Esophagus squamous epithelium (tissue), 5 donors: ENCODE measurements at places on chromosomes 7 and 10.

- no peak for DNase-seq
These were observed 5.0 kb upstream of the LGI1 start for GRCh38 chr10:93752761-93753160.

DNA sequence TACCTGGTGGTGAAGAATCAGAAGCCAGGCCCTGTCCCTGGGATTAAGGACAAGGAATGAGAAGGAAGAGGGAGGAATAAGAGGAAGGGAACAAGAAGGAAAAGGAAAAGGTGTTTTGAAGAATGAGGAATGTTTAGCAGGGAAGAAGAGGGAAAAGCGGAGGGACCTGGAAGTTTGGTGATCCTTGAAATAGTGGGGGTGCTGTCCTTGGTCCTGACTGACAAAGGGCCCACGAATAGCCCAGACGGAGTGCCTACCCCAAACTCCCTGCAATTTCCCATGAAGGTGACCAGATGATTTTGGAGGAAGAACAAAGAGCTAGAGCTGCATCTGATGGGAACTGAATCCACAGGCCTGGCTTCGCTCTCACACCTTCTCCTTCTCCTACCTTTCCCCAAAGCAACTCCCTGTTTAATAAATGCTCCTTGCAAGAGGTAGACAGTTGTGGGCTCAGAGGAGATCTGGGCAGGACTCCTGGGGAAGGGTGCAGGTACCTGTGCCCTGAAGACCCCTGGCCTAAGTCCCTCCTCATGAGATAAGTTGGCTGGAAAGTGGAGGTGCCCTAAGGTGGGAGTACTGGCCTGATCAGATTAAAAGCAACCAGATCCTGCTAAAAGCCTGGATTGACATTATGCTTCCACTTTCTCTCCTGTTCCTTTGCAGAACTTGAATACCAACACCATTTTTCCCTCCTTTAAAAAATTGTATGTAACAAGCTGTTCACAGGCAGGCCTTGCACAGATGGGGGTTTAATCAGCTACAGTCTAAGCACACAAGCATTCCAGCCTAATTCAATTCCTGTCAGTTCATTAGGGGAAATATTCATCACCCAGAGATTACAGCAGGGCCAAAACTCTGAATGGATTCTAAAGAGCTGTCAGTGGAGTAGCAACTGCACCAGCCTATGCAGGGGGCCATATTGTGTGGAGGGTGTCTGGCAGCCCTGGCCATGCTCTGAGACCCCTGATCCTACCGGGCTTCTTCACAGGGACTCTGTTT, 19.4 kb downstream of the KAZALD1 start:
- DNase-seq: no peak

DNA sequence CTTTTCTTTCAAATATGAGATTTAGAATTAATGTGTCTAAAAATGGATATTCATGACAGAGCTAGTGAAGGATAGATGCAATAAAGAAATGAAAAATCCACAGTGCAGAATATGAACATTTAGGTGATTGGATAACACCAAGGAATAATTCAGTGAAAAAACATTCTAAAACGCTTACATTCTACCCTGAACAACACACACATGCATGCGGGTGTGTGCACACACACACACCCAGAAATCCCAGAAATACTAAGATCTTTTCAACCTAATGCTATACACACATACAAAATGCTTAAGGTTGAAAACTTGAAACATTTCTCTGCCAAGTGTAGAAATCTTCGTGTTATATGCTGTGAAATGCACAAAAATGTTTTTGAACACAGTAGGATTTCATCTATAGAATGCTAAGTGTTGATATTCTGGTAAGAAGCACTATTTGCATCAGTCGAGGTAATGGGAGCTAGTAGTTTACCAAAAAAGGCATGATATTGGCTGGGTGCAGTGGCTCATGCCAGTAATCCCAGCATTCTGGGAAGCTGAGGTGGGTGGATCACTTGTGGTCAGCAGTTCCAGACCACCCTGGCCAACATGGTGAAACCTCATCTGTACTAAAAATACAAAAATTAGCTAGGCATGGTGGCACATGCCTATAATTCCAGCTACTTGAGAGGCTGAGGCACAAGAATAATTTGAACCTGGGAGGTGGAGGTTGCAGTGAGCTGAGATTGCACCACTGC, 600.6 kb downstream of the PHTF2 start:
- DNase-seq: no peak

- DNase-seq: no peak
These were observed 122.7 kb downstream of the CUL2 start for GRCh38 chr10:34967335-34967880.

- DNase-seq: no peak
These were observed 176.8 kb upstream of the AHR start for GRCh38 chr7:17121671-17122070.

GRCh38 chr10:62005687-62006086, 104.2 kb downstream of the ARID5B start:
- DNase-seq: no peak

DNA sequence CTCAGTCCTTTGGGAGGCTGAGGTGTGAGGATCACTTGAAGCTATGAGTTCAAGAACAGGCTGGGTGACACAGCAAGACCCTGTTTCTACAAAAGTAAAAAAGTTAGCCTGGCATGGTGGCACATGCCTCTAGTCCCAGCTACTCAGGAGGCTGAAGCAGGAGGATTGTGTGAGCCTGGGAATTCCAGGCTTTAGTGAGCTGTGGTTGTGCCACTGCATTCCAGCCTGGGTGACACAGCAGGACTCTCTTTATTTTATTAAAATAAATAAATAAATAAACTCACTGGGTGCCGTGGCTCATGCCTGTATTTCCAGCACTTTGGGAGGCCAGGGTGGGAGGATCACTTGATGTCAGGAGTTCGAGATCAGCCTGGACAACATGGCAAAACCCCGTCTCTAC, 607.9 kb downstream of the CALN1 start:
- DNase-seq: no peak
